ENCODE measurements at places on chromosomes 7 and 10. TPM values are rescaled to one million over a fixed set of nuclear protein-coding genes. Genes with fewer than 3 reads are reported as not detected.

Gene EIF5AL1
- 2.1 TPM for total RNA-seq

Gene PSD
- total RNA-seq: 0.29 TPM

Gene MARVELD1
- 51.1 TPM for total RNA-seq

Gene OPN4
- not detected for total RNA-seq

Gene BAMBI
- 9.3 TPM for total RNA-seq

Gene JAKMIP3
- total RNA-seq: 0.79 TPM

Gene ARPC1B
- 303 TPM for total RNA-seq

Gene FAM25G
- not detected for total RNA-seq

Gene SYT15B
- 2.3 TPM for total RNA-seq

Gene GJC3
- 0.15 TPM for total RNA-seq

Gene DENND11
- 6.5 TPM for total RNA-seq

Gene ZMYND11
- 41.6 TPM for total RNA-seq

Gene BLNK
- not detected for total RNA-seq

Gene OR9A4
- not detected for total RNA-seq

Gene ICA1
- 0.66 TPM for total RNA-seq

Gene LMTK2
- total RNA-seq: 13.8 TPM

Gene HTRA1
- total RNA-seq: 55.6 TPM

Gene TMEM139
- 0.91 TPM for total RNA-seq

Gene PTPRE
- total RNA-seq: 4.4 TPM

Gene RADIL
- 1.7 TPM for total RNA-seq

Gene HACD1
- total RNA-seq: 52.7 TPM
